ENCODE measurements at places on chromosomes 7 and 10.

DNA sequence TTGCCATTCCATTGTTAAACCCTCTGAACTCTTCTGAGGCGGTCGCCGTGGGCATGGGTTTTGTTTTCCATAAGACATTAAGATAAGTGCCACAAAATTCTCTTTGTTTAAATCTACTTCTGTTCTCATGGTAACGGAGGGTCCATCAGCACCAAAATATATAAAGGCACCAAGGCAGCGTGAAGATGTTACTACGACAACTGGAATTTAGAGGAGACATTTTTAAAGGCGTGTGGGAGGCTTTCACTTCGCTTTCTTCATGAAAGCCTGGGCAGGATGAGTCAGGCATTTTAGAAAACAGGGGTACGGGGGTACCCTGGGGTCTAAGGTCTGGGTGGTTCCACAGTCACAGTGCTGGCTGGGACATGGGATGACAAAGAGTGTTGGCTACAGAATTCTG is 34.0 kb downstream of the SMKR1 start:
- DNase-seq = no peak

DNA sequence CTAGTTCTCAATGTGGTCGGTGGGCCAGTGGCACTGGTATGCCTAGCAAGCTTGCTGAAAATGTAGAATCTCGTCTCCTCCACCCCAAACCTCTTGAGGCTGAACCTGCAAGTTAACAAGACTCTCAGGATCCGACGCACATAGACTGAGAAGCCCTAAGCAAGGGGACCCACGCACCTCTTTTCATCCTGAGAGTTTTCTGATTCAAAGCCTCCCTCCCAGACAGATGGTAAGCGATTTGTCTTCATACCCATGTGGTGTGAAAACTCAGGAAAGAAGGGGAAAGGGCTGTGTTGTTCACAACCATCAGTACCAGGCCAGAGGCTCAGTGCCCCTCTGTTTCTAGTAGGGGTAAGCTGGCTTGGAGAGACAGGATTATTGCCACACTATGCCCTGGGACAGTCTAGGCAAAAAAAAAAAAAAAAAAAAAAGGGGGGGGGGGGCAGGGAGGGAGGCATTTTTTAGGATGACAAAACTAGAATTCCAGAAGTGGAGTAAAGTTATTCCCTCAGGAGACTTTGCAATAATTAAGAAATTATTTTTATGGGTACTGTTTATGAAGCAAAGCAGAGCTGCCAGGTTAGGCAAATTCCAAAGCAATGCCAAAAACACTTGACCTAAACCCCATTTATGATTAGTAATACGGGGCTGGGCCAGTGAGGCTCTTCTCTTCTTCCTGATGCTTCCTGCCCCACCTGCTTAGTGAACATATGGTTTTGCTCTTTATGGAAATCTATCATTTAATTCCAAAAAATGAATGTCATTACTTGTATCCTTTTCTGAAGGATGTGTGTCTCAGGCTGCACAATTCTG is 117.6 kb upstream of the PDLIM1 start:
- DNase-seq = no peak

- DNase-seq = no peak
These were observed 42.0 kb downstream of the SRPK2 start for GRCh38 chr7:105346593-105347322.

DNA sequence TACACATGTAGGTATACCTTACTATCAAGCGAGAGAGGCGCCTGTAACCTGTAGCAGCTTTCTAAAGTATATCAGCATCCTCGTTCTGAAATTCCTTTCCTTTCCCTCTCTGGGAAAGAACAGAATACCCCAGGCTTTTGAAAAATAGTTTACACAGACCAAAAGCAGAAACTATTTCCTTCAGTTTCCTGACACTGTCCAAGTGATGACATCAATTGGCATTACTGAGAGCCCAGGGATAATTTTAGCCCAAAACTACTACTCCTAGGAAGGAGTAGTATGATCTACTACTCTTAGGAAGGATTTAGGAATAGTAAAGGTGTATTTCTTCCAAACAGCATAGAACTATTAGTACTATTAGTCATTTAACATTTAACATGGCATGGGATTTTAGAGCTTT is 6.0 kb downstream of the GNG11 start:
- no peak for DNase-seq

DNA sequence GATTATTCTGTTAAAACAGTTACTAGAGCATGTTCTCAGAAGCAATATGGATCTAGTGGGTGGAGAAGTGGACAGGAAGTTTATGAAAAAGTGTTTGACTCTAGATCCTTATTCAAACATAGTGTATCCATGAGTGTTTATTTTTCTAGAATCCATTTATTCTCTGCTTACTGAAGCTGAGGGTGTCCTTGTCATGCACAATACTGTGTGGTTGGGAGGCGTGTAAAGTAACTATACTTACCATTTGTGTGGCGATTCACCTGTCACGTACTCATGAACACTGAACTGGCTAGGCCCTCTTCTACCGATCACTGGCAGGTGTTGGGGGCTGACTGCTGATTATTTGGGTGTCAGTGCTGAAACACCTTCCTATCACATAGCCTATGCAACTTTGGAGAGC is 74.0 kb downstream of the POU6F2 start:
- no peak for DNase-seq

DNA sequence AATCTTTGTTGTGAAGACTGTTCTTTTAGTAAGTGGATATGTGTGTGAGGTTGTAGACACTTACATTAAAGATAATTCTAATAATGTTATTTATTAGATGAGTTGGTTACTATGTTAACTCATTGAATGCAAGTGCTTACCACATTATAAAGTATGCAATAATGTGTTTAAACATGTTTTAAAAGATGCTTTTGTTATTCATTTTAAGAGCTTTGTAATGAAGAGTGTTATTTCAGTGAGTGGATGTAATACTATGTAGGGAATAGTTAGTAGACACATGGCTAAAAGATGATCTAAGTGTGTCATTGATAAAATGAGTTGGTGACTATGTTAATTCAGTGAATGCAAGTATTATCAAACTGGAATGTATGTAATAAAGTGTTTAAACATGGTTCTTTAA is 70.0 kb upstream of the VOPP1 start:
- DNase-seq = no peak

DNA sequence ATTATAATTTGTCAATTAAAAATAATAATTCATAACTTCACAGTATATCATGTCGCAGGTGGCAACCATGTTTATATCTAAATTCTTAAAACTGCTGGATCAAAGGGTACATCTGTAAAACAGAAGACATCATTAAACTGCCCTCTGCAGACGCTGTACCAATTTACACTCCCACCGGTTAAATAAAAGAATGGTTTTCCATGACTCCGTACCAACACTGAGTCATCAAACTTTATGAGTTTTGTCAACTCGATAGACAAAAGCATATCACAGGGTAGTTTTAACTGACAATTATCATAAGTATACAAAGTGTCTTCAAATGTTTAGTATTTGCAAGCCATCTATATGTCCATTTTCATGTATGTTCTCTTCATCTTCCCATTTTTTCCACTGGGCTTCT is 5.7 kb upstream of the GSTK1 start:
- DNase-seq = no peak

GRCh38 chr10:31702005-31702404 is 226.6 kb downstream of the ARHGAP12 start:
- no peak for DNase-seq

GRCh38 chr7:117010375-117011133 is 57.3 kb downstream of the ST7 start:
- DNase-seq = peak; percentile 60

GRCh38 chr7:30159698-30160143 is 24.9 kb downstream of the MTURN start:
- DNase-seq = peak; percentile 48

- no peak for DNase-seq
These were observed 26.7 kb downstream of the VCL start for GRCh38 chr10:74024600-74024999.

DNA sequence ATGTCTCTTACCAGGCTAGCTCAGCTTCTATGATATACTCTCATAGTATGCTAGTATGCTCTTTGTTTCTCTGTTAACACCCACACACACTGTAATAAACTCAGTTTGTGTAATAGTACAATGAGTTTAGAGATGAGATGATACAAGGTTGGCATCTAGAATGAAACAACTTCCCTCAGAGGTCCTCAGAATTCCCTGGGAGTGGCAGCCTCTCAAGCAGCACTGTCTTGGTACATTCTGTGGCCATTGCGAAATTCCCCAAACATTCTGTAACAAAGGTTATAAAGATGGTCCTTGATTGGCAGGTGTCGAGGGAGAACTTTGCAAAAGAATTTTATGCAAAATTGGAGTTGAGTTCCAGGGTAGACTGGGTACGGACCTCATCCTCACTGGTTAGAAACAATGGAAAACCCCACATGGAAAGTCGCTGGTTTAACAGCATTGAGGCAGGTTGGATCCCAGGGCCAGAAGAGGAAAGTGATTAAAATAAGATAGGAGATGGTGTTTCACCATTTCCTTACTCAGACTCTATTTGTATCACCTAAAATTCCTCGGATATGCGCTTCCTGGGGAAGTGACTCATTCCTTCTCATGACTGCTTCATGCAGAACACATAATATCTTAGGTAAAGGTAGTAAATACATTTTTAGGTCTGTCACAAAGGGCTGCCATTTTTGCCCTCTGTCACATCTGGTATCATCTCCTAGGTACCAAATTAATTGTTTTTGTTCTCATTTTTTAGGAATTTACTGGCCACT is 657.8 kb downstream of the SORCS1 start:
- no peak for DNase-seq

GRCh38 chr10:29849886-29850285 is 209.5 kb downstream of the JCAD start:
- DNase-seq = no peak

- DNase-seq = no peak
These were observed 232.3 kb downstream of the CUX1 start for GRCh38 chr7:102049765-102050164.

DNA sequence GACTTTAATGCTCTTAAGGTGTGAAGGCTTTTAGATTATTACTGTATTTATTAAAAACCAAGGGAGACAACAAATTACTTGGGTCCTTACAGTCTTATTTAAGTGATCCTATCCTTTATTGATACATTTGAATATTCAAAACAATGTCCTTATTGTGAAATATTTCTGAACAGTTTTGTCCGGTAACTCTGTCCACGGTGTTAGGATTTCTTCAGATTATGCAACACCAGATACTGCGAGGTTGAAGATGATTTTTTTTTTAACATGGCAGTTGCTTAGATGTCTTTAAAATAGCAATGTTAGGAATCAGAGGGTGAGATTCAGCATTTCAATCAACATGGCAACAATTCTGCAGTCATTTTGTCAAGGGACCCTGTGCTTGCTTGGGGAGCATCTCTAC is 176.5 kb downstream of the CSTF2T start:
- no peak for DNase-seq

DNA sequence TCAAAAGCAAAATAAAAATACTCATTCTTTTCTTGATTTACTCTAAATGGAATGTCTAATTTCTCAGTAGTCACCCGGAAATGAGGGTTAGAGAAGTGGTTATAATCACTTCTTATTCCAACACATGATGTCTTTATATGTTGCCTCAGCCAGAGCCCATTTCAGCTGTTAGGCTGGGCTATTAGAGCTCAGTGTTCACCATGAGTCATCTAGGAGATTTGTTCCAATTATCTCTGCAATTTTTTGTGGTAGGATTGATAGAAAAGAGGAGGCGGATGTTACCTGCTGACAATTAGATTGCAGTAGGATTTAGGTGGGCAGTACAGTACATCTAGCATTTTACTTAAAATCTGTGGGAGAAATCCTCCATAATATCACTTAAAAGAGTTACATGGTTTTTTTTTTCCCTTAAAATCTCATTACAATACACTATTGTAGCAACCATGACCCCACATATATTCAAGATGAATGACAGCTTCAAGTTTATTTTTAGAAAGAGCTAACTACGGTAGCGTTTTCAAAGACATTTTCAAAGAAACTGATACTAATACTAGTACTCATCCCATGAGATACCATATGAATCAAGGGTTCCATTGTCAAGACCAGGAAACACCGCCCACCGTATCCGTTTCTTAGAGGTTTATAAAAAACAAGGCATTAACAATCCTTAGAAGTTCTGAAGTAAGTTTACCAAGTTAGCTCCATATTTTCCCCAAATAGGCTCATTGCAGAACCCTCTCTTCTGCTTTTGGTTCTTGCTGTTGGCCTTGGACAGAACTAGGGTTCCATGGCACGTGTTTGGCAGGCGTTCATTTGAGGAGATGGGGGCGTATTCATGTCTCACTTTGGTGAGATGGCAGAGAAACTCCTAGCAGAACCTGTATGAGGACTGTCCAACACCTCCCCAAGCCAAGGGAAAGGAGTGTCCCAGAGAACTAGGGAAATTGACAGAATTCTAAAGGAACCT is 10.4 kb downstream of the CPA2 start:
- peak; percentile 86 for DNase-seq

DNA sequence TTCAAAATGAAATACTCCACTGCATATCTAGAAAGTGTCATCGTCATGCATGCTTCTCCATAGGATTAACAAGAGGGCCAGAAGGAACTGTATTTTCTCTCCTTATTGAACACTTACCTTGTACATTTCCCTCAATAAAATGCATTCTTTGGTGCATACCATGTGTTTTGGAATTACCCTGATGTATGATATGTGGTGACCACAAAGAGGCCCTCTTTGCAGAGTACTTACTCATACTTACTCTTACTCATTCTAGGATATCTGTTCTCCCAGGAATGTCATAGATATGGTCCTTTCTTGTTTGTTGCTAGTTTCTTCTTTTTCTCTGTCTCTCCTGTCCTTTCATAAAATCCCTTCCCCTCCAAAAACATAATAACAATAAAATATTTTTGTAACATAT is 1087.1 kb upstream of the POT1 start:
- DNase-seq = no peak

- DNase-seq = no peak
These were observed 4.9 kb upstream of the ABCB4 start for GRCh38 chr7:87480386-87480785.

DNA sequence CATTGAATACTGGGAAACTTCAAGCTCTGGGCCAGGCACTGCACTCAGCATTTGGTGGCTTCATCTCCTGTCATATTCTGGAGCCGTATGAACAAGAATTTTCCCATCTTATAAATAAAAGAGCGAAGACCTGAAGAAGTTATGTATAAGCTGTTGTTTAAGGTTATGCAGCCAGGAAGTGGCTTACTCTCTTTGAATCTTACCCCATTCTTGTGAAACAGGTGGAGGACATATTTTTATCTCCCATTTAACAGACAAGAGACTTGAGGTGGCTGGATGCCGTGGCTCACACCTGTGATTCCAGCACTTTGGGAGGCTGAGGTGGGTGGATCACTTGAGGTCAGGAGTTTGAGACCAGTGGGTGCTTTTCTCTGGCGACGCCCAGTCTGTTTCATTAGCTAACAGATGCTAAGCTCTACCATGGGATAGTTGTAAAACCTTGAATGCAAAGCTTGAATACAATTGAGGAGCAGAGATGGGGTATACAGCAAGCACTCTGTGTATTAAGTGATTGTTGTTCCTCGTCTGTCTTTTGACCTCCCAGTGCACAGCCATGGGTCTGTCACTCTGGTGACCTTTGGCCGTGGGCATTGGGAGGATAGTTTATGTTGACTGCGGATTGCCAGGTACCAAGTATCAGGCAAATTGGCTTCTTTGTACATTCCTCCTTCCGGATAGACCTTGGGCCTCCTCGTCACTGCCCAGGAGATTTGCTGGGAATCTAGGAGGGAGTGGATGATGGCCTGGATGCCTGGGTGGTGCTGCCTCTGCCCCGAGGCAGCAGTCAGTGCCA is 85.8 kb downstream of the GRK5 start:
- no peak for DNase-seq

- no peak for DNase-seq
These were observed 48.4 kb downstream of the TMEM26 start for GRCh38 chr10:61404751-61405150.

Measured in activated naive CD4-positive, alpha-beta T cell treated with anti-CD3 and anti-CD28 coated beads for 36 hours (primary cell).